ENCODE measurements at places on chromosomes 7 and 10.

- no peak for DNase-seq
These were observed 374.4 kb downstream of the PAXIP1 start for GRCh38 chr7:154628556-154628955.

DNA sequence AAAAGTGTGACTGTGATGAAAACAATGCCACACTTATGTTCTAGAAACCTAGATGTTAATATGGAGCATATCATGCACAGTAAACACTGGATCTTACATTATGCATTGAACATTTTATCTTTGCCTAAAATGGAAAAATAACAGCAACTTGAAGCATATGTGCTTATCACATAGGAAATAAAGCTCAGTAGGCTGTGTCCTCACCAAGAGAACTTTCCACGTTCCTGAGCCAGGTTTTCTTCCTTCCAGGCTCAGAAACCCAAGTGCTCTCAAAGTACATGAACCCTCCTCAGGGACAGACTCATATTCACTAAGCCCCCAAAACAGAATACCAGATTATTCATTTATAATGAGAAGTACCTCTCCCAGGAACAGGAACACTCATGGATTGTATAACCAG, 79.4 kb upstream of the PRKAR2B start:
- DNase-seq = no peak

DNA sequence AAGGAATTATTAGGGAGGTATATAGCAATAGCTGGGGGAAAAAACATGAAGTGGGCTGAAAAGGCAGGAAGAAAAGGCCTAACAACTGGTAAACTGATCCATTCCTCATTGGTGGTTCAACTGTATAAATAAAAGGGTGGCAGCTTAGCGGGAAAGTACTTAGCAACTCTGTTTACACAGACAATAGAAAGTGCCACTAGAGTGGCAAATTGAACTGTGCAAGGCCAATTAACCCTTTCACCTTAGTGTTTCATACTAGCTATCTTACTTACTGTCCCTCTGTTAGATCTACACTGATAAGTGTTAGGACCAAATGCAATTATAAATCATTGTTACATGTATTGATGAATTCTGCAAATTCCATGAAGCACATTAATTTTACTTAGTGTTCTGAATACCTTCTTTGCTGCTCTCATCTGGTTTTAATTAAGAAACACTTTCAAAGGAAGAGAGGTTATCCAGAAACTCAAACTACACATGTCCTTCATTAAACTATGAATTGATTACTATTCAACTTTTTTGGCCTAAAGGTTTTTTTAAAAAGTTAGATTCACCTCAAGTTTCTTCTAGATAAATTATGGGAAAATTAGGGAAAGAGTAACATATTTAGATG, 28.0 kb downstream of the DNAJC1 start:
- no peak for DNase-seq

DNA sequence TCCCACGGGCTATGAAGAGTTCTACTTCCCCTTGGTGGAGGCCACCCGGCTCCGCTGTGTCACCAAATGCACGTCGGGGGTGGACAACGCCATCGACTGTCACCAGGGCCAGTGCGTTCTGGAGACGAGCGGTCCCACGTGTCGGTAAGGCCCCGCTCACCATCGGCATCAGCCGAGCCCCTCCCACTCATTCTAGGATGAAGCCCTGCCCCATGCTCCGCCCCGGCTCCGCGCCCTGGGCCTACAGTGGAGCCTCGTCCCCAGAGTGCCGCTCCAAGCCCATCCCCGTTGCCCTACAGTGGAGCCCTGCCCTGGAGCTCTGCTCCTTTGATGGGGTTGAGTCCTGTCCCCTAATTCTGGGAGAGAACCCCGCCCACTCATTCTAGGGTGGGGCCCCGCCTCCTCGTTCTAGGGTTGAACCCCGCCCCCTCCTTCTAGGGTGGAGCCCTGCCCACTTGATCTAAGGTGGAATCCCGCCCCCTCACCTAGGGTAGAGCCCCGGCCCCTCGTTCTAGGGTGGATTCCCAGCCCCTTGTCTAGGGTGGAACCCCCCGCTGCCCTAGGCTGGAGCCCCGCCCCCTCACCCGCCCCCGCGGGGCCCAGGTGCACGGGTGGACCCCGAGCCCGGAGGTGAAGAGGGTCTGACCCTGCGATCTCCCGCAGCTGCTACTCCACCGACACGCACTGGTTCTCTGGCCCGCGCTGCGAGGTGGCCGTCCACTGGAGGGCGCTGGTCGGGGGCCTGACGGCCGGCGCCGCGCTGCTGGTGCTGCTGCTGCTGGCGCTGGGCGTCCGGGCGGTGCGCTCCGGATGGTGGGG, 3.4 kb upstream of the MUC12 start:
- DNase-seq = peak; percentile 63

Data from CD4-positive, alpha-beta T cell (primary cell).